ENCODE measurements at places on chromosomes 2 and 18.

DNA sequence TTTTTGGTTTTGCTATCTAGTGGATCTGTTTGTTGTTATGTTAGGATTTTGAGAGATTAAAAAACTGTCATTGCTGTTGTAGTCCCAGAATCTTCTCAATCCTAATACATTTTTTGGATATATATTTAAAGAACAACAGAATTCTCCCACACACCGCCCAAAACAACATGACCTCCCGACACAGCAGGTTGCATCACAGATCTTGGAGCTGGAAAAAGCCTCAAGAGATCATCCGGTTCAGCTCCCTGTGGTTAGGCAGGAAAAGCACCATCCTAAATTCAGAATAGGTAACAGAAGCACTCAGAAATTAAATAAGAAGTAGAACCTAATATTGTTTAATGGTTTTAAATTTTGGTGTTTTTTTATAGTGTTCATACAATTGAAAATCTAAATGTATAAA is 251.4 kb upstream of the STON1 start:
- DNase-seq = no peak

- DNase-seq = peak; percentile 28
Observed at GRCh38 chr2:68715353-68716041, 19.1 kb upstream of the ARHGAP25 start.

- DNase-seq = no peak
Observed at GRCh38 chr2:200077838-200078237, 122.5 kb downstream of the MAIP1 start.

GRCh38 chr18:3900327-3900726 is 450.4 kb downstream of the TGIF1 start:
- DNase-seq = no peak

DNA sequence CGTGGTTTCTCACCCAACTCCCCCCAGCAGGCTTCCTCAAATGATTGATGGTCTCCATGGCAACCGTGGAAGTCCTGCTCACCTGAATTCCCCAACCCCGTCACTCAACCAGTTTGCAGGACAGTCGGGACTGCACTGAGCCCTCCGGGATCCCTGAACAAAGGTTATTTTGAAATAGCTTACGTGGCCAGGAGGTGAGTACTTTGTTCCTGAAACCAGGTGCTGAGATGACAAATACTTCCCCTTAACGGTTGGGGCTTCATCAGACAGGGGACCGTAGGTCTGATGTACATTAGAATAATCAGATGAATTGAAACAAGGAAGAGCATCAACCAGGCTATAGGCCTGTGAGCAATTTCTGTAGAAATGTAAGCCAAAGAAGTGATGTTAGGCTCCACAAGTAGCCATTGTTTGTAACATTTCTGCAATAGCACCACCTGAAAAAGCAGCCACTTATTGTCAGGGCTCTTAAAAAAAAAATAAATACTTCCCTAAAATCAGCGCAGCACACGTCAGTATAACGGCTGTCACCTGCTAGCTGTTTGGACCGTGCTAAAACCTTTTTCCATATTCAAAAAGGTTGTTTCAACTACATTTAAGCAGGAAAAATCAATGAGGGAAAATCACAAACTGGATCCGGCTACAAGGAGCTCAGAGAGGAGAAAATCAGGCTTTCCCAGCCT is 206.4 kb upstream of the ID2 start:
- DNase-seq = no peak

DNA sequence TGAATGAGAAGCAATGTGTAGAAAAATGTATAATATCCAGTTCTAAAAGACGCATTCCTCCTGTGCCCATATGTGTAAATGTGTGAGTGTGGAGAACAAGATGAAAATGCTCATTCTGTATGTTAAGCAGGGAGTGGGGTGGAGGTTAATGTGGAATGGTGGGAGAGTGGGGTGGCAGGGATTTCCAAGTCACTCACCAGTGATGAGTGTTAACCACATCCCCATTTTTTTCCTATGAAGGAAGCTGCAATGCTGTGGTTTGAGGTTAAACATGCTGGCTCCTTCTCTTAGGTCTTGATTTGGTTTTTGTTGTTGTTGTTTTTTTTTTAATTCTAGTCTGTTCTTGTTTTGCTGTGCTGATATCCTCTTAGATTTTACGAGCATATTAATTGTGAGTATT is 169.4 kb downstream of the NEDD4L start:
- no peak for DNase-seq

- DNase-seq = no peak
Observed at GRCh38 chr2:159114835-159115234, 146.4 kb downstream of the TANC1 start.

DNA sequence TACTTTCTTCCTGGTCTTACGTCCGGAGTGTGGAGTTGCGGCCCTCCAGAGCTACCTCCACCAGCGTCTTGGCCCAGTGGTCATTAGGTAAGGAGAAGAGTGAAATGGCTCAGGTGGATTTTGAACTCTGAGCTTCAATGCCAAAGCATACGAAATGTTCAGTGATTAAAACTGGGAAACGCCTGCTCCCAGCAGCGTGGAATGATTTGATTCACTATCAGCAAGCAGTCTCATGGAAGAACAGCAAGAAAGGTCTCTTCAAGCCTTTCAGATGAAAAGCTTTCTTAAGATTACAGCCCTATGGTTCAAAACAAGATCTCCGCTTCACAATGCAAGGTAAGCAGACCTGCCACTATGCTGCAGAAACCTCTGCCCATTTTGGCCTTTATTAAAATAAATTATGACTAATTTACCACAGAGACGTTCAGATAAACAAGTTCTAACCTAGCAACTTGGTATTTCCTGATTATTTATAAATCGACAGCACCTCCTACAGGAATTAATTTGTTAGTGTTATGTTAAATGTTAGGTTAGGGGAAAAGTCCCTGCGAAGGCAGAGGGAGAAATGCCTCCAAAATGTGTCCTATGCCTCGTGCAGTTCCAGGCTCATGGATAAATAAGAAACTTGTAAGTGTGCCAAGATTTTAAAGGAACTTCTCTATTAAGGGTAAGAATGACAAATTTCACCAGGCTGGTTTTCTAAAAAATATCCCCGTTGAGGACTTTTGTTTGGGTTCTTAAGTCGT is 10.1 kb downstream of the SP9 start:
- DNase-seq = no peak

DNA sequence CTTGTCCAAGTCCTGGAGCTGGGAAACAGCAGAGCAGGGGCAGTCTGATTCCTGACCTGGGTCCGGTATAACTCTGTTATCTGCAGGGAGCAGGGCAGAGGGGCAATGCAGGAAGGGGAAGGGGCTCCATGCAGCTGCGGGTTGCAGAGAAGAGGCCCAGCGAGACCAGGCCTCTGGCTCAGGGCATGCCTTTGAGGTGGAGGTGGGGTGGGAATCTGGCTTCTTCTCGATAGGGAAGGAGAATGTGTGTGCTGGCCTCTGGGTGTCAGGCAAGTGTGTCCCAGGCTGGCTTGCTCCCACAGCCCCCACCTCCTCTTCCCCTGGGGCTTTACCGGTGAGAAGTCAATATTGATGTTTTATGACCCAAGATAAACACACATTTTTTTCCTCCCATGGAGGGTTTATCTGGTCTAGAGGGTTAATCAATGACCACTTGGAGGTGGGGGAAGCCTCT is 187.1 kb upstream of the HAAO start:
- no peak for DNase-seq

All from GF-D8 (cell line).